ENCODE measurements at places on chromosomes 13 and 19. TPM values are rescaled to one million over a fixed set of nuclear protein-coding genes. Genes with fewer than 3 reads are reported as not detected.

Gene CELF5
- total RNA-seq = not detected

Gene BRME1
- 1.7 TPM for total RNA-seq

Gene ZNF681
- total RNA-seq = 1.6 TPM

Gene ZNF304
- total RNA-seq = 13.8 TPM

Gene DDA1
- total RNA-seq = 25.7 TPM

Gene ATXN8OS
- total RNA-seq = not detected

Gene PRSS57
- total RNA-seq = not detected

Gene CASP14
- not detected for total RNA-seq

Gene LHB
- not detected for total RNA-seq

Gene RNF126
- 54.5 TPM for total RNA-seq

Gene MEIOSIN
- total RNA-seq = not detected

Gene CAPN12
- total RNA-seq = 2.0 TPM

Gene S1PR4
- 2.9 TPM for total RNA-seq

Gene KCNK6
- total RNA-seq = 0.73 TPM

Gene GPC5
- 0.67 TPM for total RNA-seq

Gene C19orf67
- not detected for total RNA-seq

Gene ZNF418
- total RNA-seq = 9.3 TPM

Gene ADM5
- total RNA-seq = 2.7 TPM

Gene LATS2
- 33.0 TPM for total RNA-seq

Gene MLLT1
- 31.1 TPM for total RNA-seq

Measured in thyroid gland (tissue), 4 donors.